NCI-H2107 (cell line): ENCODE measurements at places on chromosomes 6 and 20.

DNA sequence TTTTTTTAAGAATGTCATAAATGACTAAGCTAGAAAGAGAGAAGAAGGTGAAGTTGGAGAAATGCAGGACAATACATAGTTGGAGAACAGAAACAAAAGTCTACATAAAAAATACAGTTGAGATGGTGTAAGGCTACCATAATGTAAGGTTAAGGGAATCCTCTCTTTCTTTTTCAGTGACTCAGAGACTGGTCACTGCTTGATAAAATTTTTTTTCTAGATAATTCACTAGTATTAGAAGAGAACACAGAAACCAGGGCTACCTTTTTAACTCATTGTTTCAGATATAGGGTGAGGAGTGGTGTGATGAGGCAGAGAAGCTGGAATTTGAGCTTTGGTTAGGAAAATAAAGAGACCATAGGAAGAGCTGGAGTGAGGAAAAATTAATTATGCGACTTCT, 18.2 kb upstream of the EDN1 start:
- DNase-seq = no peak

DNA sequence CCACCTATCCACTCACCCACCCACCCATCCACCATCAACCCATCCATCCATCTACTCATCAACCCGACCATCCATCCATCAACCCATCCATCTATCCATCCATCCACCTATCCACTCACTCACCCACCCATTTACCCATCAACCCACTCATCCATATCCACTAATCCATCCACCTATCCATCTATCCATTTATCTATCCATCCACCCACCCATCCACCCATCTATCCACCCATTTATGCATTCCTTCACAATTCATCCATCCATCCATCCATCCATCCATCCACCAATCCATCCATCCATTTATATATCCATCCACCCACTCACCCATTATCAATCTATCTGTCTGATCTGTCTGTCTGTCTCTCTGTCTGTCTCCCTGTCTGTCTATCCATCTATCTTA, 14.1 kb downstream of the BPIFB4 start:
- DNase-seq = no peak

DNA sequence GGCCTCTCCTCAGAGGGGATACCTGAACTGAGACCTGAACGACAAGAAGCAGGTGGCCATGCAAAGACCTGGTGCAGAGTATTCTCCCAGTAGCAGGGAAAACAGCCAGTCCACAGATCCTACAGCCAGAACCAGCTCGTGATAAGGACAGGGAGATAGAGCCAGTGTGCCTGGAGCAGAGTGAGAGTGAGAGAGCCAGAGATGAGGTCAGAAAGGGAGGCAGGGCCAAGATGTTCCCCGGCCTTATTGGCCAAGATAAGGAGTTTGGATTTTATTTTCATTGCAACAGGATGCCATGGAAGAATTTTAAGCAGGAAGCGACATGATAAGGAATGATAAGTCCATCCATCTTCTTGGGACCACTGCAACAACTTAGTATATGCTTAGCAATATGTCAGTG, 111.8 kb downstream of the UBE3D start:
- no peak for DNase-seq

DNA sequence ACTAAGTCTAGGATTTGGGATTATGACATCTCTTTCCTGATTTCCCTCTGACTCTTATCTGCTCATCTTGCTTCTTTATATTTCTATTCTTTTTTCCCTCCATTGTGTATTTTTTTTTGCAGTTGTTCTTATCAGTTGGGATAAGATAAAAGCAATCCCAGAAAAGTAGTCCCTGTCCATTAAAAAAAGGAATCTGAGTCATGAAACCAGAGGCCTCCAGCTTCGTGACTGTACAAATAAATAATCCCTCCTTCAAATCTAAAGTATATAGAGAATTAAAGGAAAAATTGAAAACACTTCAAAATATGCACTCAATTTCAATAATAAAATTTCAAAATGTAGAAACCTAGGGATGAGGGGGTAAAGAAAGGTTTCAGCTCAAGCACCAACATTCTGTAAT, 317.8 kb upstream of the NT5E start:
- DNase-seq = no peak

- DNase-seq = peak; percentile 61
Measured at GRCh38 chr6:158758451-158758860, 60.7 kb downstream of the EZR start.

- no peak for DNase-seq
Measured at GRCh38 chr6:127026247-127026646, 92.2 kb upstream of the RSPO3 start.

- no peak for DNase-seq
Measured at GRCh38 chr20:6560978-6561377, 206.5 kb upstream of the BMP2 start.

DNA sequence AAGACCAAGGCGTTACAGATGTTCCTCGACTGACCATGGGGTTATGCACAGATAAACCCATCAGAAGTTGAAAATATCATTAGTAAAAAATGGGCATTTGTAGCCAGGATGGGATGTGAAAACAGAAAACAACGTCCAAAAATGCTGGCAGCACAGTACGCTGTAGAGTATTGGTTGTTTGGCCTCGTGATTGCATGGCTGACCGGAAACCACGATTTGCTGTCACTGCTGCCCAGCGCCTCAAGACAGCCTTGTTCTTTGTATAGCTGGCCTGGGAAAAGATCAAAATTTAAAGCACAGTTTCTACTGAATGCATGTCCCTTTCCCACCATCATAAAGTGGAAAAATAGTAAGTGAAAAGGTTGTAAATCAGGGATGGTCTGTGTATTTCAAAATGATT, 41.9 kb downstream of the MTHFD1L start:
- DNase-seq = no peak

GRCh38 chr6:155061381-155061780, 66.3 kb downstream of the TIAM2 start:
- no peak for DNase-seq

DNA sequence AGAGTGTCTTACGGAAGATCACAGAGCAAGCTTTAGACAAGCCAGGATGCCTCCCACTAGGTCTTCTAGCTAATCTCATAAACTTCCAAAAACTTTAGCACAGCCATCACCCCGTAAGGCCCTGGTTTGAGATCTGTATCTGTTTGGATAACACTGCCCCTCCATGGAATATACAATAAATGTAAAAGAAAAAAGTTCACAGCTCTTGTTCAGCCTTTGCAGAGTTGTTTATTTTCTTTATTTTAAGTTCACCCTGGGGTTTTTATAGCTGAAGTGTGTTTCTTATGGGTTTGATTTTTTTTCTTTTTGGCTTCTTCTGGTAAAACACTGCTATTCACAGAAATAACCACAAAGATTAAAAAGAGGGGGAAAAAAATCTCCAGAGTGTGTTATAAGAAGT, 125.6 kb downstream of the EYA2 start:
- DNase-seq = no peak

- DNase-seq = no peak
Measured at GRCh38 chr6:140845701-140846100, 1287.0 kb upstream of the GJE1 start.

- DNase-seq = no peak
Measured at GRCh38 chr6:33885132-33886057, 81.6 kb upstream of the MLN start.

DNA sequence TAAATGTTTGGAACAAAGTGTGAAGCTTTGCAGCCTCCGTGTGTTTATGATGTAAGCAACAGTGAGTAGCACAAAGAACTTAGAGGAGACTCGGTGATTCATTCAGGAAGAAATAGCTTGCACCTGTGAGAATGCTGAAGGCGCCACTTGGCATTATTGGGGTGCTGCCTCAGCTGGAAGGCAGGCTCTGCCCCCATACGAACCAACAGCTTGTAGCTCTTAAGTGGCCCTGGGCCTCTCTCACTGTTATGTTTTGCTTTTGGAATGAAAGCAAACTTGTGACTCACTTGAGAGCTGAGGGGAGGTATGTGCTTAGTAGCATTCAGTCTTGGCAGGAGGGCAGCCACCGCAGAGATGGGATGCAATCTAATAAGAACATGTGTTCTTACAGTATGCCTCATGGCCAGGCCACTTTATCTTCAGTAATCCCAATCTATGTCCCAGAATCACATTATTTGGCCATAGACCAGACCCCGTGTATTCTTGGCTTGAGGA, 310.7 kb downstream of the EYA4 start:
- DNase-seq = no peak

GRCh38 chr20:15297059-15297875, 959.9 kb upstream of the FLRT3 start:
- DNase-seq = no peak

DNA sequence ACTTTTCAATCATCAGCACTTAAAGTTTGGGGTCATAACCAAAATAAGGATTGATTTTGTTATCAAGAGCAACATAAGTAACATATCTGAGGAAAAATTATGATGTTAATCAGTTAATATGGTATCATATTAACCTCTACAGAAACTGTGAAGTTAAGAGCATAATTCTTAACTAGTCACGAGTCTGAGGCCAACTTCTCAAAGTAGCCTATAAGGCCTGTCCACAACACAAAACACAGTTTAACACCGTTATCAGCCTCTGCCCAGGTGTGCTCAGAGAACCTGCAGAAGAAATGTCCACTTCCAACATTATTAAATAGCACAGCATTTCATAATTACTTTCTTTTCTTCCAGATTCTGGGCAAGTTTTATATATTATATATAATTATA, 1.1 kb downstream of the STX7 start:
- DNase-seq = no peak

DNA sequence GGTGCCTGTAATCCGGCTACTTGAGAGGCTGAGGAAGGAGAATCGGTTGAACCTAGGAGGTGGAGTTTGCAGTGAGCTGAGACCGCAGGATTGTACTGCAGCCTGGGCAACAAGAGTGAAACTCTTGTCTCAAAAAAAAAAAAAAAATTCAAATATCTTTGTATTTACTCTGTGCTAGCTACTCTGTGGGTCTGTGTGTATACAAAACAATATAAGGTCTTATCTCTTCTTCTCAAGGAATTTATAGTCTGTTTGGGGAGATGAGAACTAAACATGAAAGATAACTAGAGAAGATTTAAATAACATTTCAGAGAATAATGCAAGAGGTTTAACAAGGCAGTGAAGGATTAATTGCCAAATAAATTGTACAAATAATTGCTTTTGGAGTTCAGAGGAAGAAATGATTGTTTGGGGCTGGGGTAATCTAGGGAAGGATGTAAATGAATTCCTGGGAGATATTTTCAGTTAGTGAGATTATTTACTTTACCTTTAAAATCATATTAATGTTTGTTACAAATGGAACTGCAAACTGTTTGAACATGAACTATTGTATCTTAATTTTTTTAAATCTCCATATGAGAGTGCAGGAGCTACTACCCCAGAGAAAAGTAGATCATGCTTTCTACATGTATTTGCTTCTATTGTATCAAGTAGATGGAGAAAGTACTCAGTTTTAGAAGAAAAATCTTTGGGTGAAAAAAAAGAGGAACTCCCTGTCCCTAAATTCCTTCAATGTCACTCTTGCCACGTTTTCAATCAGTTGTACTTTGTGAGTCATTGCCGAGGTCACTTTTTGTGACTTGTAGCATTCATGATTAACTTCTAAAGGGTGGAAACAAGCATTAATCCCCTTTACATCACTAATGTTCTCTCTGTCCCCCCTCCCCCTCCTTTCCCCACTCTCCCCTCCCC, 39.0 kb downstream of the NCOA3 start:
- no peak for DNase-seq

DNA sequence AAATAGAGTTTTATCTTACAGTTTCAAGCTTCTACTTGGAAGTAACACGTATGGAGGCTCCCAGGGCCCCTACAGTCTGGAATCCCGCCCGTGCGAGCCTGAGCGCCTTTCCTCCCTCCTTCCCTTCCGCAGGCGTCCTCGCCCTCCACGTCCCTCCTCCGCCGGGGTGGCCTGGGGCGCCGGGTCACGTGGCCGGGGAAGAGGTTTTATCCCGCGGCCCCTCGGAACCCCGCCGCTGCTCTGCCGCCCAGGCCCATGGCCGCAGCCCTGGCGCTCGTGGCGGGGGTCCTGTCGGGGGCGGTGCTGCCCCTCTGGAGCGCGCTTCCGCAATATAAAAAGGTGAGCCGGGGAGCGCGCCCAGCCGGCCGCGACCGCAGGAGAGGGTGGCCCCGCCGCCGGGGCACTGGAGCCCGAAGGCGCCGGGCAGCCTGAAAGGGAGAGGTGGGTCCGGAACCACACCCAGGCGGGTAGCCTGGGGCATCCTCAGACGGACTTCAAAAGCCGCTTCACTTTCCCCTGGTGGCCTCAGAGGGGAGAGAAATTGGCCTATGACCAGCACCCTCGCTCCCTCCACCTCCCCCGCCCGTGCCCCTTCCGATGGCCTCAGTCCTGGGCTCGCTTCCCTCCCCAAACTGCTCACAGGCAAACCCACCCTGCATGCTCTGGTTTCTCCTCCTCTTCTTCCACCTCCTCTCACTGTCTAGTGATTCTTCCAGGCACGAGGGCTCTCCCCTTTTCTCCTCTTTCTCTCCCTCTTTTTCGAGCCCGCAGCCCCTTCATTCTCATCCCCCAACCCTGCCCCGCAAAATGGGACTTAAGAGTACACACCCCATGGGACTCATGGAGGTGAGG, at the start of gene CLPSL2:
Gene CLPSL2 (plus strand): TSS at position 235 of the 852 bp plus-strand sequence. CDS start 21 bp downstream, at position 256.
- DNase-seq = no peak

DNA sequence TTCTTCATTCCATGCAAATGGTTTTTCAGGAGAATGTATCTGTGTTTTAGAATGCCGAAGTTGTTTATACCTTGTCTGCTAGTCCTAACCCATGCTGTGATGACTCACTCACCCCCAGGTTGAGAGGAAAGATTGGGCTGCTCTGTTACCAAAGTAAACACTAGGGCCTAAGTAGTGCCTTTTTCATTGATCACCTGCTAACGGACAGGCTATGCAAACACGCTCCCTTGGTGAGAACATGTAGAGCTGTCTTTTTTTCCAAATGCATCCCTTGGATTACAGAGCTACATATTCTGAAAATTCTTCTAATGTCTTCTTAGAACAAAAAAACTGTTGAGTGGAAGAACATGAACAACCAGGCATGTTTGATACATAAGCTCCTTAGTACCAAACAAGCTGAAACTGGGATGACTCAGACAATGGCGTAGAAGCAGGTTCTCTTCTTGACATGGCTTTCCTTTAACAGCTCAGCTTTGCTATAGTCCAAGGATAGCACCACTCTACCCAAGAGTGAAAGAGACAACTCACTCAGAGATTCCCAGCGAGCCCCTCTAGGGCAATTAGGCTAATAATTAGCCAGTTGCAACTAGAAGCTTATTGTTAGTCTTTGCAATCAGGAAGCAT, 20.5 kb downstream of the PERP start:
- DNase-seq = peak; percentile 34

GRCh38 chr20:62824476-62825332, 7.9 kb downstream of the COL9A3 start:
- no peak for DNase-seq

DNA sequence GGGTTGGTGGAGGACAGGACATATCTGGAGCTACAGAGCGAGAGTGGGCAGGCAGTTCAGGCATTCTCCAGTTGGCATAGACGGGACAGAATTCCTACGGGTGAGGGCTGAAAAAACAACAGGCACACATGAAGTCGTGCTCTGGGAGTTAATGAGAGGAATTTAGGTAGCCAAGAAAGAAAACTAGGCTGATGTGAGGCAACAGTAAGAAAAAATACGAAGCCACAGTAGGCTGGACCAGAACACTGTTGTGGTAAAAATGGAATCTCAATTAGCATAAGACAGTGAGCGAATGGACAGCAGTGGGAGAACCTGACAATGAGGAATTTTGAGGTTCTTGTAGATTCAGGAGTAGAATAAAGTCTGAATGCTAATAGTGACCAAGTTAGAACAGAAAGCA, 488.1 kb upstream of the AGPAT4 start:
- no peak for DNase-seq

- no peak for DNase-seq
Measured at GRCh38 chr6:170232186-170233002, 58.5 kb downstream of the DLL1 start.

- DNase-seq = no peak
Measured at GRCh38 chr20:58127701-58128111, 100.7 kb downstream of the ANKRD60 start.
